Fibroblast of lung (primary cell): ENCODE measurements at places on chromosomes 2 and 18. TPM values are rescaled to one million over a fixed set of nuclear protein-coding genes. Genes with fewer than 3 reads are reported as not detected.
A peak's percentile ranks its signal among the peaks of the same experiment; 100 is the strongest.

DNA sequence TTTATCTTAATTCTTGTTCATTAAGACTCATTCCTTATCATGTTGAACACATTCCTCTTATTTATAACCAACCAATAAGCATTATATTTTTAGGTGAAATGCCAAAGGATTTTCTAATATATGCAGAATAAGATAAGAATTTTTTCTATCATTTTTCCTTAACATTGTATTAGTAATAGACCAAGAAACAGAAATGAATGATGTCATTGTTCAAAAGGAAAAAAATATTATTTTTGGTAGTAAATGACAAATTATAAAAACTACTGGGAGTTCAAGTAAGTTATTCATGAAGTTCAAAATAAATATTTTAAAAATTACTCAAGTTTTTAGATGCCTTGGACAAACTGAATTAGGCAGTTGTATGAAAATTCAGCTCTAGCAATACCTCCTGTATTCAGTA is 25.5 kb downstream of the DCAF17 start:
- DNase-seq = no peak

- DNase-seq = peak; percentile 62
These were observed 26.0 kb upstream of the FOSL2 start for GRCh38 chr2:28366496-28367282.

Gene DSEL
- total RNA-seq = 51.1 and 157 TPM in 2 replicates

DNA sequence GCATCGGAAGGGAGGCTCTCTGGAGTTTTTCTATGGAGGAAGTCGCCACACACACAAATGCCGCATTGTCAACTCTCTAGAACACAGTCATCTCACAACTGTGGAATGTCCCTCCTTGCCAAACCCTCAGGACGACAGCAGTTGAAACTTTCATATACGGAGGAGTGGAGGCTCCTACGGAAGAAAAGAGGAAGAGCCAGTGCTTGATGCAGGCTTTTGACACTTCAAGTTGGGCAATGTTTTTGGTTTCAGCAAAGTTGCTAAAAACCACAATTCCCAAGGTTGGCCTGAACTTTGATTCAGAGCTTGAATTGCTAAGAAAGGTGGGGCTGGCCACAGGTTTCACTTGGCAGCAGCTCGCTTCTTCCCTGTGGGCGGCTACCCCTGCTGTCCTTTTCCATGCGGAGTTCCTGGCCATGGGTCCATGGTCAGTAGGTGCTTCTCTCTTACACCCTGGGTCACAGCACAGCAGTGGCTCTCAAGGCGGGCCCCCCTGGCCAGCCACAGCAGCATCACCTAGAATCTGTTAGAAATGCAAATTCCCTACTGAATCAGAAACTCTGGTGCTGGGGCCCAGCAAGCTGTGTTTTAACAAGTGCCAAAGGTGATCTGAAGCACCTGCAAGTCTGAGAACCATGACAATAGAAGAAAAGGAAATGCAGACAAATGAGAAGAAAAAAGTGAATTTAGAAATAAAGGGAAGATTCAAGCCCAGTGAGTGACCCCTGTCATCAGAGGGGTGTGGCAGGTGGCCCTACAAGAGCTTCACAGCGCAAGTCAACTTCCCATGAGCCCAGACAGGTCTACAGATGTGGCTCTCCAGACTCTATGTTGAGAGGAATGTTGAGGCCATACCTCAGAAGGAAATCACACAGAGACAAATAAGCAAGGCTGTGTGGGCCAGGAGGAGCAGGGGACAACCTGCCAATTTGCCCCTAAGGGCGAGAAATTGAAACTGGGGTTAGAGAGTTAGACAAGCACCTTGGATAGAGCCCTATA is 856.4 kb downstream of the RNF144A start:
- DNase-seq = peak; percentile 49

Gene MDH1B
- total RNA-seq = 0.99 and 1.8 TPM in 2 replicates

DNA sequence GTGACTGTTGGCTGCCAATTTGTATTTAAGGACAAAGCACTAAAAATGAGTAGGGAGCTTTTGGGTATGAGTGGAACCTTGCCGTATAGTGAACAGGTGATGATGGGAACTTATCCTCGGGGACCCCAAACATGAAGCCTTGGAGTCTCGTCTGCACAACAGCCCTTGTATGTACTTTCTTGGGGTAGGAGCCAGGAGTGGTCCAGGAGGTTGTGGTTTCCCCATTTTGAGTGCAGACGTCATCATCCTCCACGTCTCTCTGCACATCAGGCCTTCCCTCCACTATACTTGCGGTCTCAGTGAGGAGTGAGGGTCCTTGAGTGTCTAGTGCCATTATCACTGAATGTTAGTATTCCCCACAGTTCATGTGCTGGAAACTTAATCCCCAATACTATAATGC is 101.5 kb upstream of the HS6ST1 start:
- DNase-seq = no peak

Gene GPR35
- 1.0 and 1.2 TPM in 2 replicates for total RNA-seq

- no peak for DNase-seq
These were observed 46.5 kb downstream of the PLEK start for GRCh38 chr2:68411397-68412126.

- no peak for DNase-seq
These were observed 71.7 kb downstream of the EIPR1 start for GRCh38 chr2:3305952-3306351.

Gene CSRNP3
- 0.66 and 0.77 TPM in 2 replicates for total RNA-seq
